SW480 (cell line): ENCODE measurements at places on chromosomes 7 and 10.

GRCh38 chr10:110610308-110610774 is 33.8 kb upstream of the RBM20 start:
- DNase-seq, result peak; percentile 77

DNA sequence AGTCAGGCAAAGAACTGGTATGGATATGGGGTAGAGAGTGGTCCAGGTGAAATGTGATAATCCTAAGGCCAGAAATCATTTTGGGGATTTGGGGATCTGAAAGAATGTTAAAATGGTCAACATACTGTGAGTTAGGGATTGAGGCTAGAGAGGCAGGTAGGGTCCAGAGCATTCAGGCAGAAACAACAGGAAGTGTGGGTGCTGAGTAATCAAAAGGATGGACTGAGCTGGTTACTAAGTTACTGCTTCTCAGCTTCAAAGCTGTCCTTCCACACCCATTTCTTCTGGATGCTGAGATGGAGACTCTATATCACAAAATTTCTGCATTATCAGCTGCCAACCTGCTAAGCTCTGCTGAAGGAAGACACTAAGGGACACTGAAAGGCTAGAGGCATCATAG is 30.6 kb upstream of the PRKCQ start:
- no peak for DNase-seq

DNA sequence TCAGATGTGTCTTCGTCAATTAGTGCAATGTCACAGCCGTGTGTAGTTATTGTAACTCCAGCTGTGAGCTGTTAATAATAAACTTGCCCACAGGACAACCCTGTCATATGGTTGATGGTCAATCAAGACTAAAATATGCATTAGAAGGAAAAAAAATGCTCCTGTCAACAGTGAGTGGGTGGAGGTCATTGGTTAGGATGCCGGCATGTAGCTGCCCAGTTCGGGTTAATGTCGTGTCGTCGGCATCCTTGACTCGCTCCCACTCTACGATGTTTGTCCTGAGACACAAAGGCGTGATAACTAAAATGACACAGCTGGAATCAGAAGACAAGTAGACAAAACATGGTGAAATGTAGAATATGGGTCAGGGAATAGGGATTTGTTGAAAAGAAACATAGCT is 442.8 kb upstream of the NPVF start:
- no peak for DNase-seq

DNA sequence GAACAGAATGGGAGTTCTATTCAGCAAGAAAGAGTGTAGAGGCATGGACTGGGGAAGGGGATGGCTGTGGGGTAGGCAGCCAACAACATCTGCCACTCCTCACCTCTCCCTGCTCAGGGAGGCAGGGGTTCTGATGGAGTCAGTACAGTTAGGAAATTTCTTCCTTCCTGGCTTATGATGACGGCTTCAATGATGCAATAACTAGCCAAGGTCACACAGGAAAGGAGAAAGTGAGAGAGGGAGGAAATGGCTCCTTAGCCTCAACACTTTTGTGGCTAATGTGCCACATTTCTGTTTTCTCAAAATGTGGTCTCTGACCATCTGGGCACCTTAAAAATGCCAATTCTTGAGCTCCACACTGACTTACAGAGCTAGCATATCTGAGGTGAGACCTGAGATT is 79.3 kb upstream of the PDZD8 start:
- no peak for DNase-seq

DNA sequence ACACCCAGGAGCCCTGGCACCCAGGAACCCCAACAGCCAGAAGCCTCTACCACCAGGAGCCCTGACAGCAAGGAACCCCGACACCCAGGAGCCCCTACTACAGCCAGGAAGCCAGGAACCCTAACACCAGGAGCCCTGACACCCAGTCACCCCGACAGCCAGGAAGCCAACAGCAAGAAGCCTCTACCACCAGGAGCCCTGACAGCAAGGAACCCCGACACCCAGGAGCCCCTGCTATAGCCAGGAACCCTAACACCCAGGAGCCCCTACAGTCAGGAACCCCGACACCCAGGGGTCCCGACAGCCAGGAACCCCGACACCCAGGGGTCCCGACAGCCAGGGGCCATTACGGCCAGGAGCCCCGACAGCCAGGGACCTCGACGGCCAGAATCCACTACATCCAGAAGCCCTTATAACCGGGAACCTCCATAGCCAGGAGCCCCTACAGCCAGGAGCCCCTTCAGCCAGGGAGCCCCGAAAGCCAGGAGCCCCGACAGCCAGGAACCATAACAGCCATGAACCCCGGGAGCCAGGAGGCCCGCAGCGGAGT is 440 bp upstream of the GLRX3 start:
- no peak for DNase-seq

DNA sequence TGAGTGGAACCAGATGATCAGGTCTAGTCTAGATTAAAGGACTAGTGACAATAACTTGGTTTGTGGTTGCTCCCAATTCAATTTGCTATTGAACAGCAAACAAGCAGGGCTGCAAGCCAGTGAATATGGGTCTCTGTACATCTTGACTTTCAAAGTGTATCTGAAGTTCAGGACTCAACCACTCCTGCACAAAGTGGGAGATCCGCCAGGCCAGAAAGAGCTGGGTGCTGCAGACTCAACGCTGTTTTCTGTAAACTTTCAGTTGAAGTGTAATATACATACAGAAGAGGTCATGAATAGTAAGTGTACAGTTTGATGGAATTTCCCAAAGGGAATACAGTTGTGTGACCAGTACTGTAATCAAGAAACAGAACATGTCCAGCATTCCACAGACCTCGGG is 416.6 kb downstream of the RPS24 start:
- DNase-seq, result no peak

GRCh38 chr7:129332254-129333035 is 101.8 kb upstream of the STRIP2 start:
- no peak for DNase-seq

DNA sequence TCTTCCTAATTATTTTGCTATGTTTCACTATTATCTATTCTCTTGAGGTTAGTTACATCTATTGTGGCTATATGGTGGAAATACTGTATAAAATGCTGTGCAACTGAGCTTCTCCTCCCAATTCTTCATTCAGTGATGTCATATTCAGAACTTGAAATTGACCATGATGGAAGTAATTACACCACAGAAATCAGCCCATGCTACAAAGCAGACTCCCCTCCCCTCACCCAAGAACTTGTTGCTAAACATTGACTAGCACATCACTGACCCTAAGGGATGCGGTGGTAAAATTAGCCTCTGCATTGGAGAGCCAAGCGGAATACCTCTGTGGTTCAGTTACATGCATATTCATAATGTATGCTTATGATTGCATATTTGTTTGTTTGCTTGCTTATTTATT is 8.8 kb downstream of the CALD1 start:
- DNase-seq, result no peak

DNA sequence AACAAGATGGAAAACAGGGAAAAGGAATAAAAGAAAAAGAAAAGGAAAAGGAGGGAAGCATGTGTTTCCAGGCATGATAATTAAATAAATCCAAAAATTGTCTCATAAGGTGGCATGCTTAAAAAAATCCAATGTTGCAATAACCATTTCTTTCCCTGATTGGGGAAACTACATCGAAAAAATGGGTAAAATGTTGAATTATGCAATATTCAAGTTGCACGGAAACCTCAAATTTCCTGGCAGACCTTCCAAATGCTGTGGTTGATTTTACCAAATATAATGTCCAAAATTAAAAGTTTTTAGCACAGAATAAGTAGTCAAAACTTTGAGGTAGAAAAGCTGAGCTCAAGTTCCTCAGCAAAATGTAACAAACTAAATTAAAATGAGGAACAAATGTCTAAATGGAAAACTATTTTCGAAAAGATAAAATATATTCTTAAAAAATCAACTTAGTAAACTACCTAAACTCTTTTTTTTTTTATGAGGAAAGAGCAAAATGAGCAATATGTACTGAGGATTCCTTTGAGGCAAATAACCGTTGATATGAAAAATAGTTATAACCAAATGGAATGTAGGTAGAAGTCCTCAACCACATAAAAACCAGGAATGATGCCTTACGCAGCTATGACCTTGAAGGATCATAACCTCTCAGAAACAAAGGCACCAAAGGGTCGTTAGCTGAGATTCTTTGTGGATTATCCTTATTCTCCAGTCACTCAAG is 52.6 kb downstream of the MACC1 start:
- no peak for DNase-seq

GRCh38 chr10:73113551-73113950 is 3.3 kb downstream of the NUDT13 start:
- no peak for DNase-seq

GRCh38 chr7:30224511-30225062 is 59.8 kb upstream of the ZNRF2 start:
- DNase-seq, result peak; percentile 90

GRCh38 chr10:129140921-129141885 is 325.8 kb upstream of the MGMT start:
- DNase-seq, result no peak

GRCh38 chr7:36114355-36114754 is 38.7 kb upstream of the EEPD1 start:
- no peak for DNase-seq
